NCI-H1436 treated with DMSO at 0.1 percent for 48 hours (cell line): ENCODE measurements at places on chromosomes 1 and 21.

GRCh38 chr1:55426619-55427018, 211.5 kb upstream of the USP24 start:
- DNase-seq: no peak

DNA sequence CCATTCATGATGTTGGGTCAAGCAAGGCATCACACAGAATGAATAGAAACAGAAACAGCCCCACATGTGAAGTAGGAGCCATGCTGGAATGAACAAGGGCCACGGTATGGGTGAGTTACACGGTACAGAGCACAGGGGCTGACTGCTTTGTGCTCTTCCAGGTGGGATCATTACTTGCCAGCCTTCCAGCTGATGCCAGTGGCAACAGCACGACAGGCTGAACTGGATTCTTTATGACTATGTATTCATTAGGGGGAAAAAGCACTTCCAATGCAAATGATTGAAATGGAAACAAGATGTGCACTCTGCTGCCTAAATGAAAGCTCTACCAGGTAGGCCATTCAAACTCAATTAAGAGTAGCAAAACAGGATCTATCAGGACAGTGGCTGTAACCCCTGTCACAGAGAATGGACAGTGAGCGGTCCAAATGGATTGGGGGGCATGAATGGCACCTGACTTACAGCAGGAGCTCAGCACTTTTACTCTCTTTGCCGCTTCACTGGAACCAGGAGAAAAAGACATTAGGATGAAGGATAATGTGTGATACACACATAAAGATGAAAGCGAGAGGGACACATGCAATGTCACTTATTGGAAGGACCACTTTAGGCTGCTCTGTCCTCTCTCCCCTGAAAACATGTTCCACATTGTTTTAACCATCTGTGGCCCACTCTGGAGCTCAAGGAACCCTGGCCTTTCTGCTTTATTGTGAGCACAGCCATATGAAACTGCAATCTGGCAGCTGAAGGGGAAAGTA, 23.4 kb upstream of the IRF2BP2 start:
- no peak for DNase-seq

DNA sequence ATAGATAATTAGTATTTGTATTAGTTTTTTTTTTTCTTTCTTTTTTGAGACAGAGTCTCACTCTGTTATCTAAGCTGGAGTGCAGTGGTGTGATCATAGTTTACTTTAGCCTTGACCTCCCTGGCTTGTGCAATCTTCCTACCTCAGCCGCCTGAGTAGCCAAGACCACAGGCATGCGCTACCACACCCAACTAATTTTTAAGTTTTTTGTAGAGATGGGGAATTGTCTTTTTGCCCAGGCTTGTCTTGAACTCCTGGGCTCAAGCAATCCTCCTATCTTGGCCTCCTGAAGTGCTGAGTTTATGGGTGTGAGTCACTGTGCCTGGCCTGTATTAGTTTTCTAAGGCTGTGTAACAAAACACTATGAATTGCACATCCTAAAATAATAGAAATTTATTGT, 58.3 kb downstream of the MSH4 start:
- no peak for DNase-seq

DNA sequence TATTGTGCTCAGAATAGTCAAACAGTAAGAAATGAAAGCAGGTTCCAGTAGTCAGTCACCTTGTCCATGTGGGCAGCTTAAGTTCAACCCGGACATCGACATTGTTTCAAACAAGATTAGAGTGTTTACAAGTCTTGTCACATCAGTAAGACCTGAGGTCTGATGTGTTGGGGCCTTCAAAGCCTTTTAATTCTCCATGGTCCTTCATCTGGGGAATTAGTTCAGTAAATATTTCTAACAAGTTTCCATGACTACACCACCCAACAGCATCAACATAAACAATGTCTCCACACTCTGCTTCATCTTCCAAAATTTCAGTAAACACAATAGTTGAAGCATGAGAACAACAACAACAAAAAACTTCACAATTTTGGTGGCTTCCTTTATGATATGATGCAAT, 15.1 kb upstream of the ADORA1 start:
- no peak for DNase-seq

DNA sequence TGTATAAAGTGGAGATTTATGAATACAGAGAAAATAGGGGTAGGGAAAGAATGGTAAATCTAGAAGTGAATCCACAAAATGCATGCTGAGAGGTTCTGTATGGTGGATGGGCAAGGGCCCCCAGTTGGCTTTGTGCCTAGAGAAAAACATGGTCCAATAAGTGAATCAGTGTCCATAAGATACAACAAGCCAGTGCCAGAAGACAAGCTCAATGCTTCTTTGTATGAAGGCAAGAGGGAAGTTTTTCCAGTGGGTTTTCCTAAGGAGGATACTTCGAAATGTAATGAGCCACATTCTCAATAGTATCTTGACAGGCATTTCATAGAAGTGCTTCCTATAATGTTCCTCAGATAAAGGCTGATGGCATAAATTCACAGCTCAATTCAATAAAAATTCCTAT, 169.4 kb upstream of the HMCN1 start:
- no peak for DNase-seq

DNA sequence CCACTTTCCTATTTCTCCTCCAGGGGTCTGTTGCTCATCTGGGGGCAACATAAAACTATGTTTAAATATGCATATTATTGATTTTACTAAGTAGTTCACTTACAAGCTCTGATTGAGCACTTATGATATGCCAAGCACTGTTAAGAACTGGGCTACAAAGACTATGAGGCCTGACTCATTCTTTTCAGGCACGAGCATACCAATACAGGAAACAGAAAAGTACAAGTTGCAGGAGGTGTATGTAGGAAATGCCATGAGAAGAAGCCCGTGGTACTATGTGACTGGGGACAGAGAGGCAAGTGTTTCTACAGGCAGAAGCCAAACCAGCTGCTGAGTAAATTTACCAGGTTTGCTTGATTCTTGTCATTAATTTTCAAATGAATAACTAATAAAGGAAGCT, 120.4 kb upstream of the PTGFR start:
- DNase-seq: no peak

GRCh38 chr1:246798606-246799496, 74.6 kb downstream of the SCCPDH start:
- no peak for DNase-seq

DNA sequence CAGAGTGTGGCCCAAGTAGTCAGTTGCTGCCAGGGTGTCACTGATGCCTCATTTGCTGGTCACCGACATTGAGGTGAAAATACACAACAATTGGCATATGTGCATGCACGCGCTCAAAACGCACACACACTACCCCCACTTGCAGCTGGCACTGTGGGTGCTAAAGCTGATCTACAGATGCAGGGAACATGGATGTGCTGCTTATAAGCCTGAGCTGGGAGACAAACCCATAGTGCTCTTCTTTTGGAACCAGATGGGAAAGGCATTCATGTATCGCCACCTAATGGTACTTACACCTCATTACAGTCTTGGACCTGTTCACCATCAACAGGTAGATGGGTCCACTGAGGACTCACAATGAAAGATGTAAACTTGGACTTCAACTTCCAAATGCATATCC, 70.3 kb upstream of the CAMK1G start:
- DNase-seq: no peak

DNA sequence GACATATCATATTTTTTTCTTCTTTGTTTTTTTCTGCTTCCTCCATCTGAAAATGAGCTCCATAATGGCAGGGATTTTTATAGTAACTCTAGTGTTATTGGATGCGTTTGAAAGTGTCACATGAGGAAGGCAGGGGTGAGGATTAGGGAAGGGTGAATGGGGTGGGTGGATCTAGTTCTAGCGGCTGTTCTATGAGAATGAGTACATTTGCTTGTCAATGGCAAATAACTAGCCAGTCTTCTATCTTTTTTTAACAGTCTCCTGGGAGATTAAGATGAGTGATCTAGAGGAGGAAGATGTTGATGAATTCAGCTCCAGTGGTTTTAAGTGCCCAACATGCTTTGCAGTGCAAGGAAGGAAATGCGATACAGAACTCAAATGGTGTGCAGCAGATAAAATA, 5.8 kb downstream of the OR14I1 start:
- DNase-seq: no peak

DNA sequence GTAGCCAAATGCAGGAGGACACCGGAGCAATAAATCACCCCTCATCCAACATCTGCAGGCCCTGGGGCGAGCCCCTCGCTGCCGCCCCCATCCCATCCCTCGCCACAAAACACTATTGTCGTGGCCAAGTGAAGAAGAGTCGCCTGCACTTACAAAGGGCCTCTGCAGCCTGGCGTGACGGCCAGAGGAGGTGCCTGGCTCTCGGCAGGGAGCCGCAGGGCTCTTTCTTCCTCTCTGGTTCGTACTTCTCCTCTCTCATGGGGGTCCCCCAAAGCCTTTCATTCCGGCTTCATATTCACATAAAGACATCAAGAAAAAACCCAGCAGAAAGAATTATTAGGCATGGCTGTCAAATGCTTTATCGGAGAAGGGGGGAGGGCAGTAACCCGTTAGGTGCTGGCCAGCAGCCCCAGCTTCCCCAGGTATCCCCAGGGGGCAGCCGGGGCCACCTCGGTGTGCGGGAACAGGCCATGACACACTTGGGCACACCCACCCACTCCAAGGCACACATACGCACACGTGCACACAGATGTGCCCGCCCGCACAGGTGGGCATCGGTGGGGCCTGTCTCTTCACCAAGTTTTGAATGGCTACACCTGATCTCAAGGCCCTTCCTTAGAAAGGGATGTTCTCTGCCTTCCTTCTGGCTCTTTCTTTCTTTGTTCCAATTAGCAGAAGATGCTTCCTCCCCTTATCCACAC, 149.1 kb downstream of the PRDM16 start:
- DNase-seq: no peak

- DNase-seq: no peak
Measured at GRCh38 chr1:42183957-42184268, 19.4 kb upstream of the GUCA2A start.

DNA sequence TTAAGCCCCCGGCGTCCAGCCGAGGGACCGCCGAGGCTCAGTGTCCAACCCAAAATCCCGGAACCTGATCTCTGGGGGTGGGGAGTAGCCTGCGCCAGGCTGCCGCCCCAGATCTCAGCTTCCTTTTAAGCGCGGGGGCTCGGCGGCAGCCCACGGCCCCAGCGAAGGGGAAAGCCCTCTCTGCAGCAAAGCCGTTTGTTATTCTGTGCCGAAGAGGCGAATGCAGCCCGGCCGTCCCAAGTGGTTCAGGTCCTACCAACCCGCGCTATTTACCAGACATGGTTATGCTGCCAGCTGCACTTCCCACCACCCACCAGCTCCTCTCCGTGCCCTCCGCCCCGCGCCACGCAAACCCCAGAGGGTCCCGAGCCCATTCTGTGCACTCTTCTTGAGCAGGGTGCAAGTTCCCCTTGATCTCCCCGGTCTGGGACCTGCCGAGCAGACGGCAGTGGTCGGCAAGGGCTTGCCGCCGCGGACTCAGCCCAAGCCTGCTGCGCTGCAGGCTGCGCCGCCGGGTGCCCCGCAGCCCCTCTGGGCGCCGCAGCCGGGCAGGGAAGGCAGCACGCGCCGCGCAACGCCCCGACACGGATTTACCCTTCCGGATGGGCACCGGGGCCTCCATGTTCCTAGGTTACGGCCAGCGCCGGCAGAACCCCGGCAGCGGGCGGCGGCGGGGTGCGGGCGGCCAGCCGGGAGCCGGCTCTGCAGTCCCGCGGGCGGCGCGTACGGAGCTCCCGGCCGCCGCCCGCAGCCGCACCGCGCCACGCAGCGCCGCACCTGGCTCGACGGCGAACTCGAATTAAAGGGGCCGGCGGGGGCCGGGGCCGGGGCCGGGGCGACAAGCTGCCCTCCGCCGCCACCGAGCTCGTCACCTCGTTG, 738 bp upstream of the KCNA2 start:
- no peak for DNase-seq

DNA sequence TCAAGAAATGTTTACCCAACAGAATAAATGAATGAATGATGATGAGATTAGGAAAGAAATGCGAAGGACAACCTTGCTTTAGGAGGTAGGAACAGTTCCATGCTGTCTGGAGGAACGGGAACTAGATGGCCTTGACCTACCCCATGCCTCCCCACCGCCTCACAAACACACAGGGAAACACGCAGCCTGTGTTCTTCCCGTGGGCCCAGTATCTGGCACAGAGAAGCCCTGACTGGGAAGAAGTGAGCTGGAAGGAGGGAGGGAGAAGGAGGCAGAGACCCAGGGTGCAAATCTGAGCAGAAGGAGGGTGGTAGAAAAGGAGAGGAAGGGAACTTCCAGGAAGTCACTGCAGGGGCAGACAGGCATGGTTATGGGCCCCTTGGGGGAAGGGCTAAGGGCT, 3.5 kb upstream of the ADORA1 start:
- no peak for DNase-seq

GRCh38 chr21:46002841-46003574, 21.4 kb downstream of the COL6A1 start:
- no peak for DNase-seq

GRCh38 chr1:227378871-227379554, 60.7 kb upstream of the CDC42BPA start:
- no peak for DNase-seq

DNA sequence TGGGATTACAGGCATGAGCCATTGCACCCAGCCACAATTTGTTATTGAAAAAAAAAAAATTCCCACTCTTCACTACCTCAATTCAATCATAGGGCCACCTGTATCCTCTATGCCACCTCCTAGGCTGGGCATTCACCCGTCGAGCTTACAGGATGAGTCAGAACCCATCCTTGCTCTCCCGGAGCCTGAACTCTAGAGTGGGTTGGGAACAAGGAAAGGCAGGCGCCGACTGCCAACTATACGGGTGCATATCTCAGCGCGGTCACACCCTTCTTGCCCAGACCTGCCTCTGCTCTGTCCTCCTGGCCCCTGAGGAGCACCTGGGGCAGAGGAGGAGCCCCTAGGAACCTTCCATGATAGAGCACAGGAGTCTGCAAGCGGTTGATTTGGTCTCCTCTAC, 21.4 kb upstream of the LBR start:
- DNase-seq: no peak

- DNase-seq: no peak
Measured at GRCh38 chr1:7432102-7432899, 338.8 kb upstream of the VAMP3 start.

- no peak for DNase-seq
Measured at GRCh38 chr1:170765712-170766330, 101.9 kb downstream of the PRRX1 start.

DNA sequence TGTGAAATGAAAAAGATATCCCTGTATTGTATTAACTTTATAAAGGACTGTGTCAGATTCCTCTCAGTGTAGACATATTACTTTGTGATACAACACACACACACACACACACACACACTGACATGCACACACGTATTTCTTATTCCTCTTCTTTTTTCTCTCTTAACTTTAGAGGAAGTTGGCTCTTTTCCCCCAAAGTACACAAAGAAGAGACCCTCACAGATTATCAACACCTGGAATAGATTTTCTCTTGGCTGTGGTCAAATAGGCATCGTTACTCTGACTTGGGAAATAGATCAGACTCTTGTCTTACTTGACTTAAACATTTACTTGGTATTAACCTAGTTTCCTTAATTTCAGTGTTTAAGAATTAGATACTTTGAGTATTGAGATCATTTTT, 792.8 kb downstream of the ADGRL2 start:
- DNase-seq: no peak
